NCI-H187 treated with DMSO at 0.1 percent for 48 hours (cell line): ENCODE measurements at places on chromosomes 1 and 21.

- DNase-seq = peak; percentile 39
Measured at GRCh38 chr1:165144757-165145397, 211.6 kb downstream of the LMX1A start.

DNA sequence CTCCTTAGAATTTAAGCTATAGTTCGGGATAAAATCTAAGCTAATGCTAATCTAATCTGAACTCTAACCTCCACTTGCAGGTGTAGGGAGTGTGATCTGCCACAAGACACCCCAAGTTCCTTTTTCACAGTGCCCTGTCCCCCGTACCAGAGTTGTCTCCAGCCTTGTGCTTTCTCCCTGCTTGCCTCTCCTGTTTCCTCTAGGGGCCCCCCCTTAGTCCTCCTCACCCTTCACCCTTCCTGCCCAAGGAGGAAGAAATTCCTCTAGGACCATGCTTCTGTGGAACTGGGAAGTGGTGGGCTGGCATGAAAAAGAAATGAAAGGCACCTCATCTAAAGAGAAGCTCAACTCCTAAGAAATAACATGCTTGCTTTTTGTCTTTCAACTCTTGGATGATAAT lies 50.2 kb upstream of the BCL9 start:
- no peak for DNase-seq

DNA sequence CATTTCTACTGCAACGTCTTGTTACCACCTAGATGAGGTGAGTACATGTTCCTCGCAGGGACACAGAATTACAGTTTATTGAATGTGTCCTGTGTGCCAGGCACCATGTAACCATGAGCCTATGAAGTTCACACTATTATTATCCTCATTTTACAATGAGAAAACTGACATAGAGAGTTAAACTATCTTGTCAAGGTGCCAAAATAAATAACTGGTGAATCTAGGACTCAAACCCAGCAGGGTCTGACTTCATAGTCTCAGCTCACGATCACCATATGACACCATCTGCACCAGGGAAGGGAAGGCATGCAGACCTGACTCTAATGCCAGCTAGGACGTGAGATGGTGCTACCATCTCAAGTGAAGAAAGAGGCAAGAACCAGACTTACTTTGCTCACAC lies 2.4 kb downstream of the SELE start:
- no peak for DNase-seq

- DNase-seq = no peak
Measured at GRCh38 chr1:157369808-157370521, 182.3 kb downstream of the FCRL5 start.

DNA sequence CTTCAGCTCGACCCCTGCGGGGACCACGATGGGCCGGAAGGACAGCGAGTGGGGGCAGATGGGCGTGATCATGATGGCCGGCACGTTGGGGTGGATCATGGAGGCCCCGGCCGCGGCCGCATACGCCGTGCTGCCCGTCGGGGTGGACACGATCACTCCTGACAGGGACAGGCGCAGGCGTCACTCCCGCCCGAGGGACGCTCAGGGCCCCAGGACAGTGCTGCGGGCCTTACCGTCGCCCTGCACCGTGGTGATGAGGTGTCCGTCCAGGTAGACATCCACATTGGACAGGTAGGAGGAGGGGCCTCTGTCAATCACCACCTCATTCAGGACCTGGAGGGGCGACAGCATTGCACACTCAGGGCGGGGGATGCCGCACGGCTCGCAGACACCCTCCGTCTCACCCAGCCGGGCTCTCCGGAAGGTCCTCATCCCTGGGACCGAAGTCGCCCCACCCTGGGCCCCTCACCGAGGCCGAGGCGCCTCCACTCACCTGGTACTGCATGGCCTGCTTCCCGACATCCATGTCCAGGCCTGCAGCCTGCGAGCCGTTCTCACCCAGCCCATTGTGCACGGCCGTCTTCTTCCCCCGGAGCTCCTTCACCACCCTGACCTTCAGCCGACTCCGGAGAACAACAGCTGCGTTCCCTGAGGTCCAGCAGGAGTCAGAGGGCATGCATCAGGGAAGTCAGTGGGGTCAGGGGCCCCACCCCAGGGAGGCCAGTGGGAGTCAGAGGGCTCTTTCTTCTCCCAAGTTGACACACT lies 24.0 kb downstream of the NADK start:
- DNase-seq = no peak

GRCh38 chr1:199959033-199959774 lies 68.3 kb upstream of the NR5A2 start:
- no peak for DNase-seq

- DNase-seq = no peak
Measured at GRCh38 chr1:7150724-7151280, 365.5 kb downstream of the CAMTA1 start.

DNA sequence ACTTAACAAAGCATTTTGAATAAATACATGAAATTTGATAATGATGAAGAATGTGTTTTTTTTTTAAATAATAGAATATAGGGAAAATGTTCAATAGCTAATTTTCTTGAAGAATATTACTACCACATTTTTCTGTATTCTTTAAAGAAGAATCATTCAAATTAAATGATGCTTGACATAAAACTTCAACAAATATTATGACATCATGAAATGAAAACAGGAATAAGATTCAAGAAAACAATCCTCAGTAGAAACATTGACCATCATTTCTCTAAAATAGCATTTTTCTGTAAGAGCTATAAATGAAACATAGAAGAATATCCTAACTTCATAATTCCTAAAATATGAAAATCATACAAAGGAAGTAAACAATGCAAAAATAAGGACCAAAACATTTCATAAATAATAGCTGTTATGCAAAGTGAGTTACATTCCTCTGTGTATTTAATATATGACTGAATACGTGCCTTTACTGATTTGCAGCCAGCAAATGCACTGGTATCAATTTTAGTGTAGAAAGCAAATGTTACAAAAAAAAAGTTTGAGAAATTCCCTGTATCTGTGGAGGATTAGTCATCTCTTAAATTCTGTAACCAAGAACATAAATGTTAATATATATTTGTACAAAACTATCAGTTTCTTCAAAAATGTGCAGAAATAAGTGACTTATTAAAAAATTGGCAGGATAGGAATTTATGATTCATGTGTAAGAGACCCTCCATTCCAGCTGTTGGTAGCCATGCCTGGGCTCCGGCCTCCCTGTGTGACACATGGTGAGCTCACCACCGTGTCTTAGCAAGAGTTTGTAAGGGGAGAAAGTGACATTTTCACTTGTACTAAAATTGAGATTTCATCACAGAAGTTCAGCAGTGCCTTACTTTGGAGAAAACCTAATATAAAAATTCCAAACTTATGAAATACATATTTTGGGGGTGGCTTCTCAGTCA lies 15.0 kb upstream of the PTPN14 start:
- no peak for DNase-seq

DNA sequence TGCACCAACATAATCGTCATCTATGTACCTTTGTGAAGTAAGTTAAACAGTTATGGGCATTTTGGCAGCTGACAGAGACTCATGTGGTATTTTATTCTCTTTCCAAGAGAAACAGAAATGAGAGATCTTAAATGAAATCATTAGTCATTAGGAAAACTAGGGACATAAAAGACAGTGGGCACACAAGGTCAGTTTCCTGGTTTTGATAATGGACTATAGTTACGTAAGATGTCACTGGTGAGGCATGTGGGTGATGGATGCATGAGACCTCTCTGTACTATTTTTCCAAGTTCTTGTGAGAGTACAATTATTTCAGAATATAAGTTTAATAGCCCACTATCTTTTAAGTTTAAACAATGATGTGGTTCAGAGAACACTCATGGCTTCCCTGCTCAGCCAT lies 216.9 kb downstream of the APP start:
- no peak for DNase-seq

DNA sequence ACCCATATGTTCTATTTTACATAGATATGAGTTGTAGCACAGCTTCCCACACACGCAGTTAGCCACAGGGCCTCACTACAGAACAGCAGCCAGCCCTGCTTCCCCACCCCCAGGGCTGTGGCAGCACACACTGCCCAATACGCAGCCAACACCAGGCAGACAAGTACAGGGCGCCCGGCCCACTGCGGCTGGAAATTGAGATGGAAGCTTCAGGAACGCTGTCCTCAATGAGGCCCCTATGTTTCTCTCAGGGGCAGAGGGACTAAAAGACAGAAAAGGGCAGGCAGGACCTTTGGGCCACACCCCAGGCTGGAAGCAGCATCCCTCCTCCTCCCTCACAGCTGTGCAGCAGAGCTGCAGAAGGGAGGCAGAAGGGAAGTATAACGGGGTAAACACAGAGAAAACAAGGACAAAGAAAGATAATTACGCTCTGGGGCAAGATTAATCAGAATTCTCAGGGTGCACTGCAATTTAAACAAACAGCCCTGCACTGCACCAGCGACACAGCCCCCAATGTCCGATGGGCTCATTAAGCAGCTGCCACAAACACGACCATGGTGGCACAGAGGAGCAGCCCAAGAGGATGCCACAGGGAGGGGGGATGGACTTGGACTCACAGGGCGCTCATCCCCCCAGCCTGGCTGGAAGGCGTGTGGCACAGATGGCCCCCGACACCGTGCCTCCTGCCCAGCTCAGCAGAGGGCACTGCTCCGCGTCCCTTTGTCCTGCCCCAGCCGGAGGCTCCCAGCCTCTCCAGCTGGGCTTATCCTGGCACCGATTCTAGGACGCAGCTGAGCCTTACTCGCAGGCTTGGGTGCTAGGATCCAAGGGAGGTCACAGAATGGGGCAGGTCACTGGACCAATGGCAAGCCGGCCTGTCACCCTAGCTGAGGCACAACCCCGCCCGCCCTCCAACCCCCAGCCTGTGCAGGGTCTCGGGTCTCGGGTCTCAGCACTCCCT lies 14.2 kb downstream of the WDR4 start:
- no peak for DNase-seq

DNA sequence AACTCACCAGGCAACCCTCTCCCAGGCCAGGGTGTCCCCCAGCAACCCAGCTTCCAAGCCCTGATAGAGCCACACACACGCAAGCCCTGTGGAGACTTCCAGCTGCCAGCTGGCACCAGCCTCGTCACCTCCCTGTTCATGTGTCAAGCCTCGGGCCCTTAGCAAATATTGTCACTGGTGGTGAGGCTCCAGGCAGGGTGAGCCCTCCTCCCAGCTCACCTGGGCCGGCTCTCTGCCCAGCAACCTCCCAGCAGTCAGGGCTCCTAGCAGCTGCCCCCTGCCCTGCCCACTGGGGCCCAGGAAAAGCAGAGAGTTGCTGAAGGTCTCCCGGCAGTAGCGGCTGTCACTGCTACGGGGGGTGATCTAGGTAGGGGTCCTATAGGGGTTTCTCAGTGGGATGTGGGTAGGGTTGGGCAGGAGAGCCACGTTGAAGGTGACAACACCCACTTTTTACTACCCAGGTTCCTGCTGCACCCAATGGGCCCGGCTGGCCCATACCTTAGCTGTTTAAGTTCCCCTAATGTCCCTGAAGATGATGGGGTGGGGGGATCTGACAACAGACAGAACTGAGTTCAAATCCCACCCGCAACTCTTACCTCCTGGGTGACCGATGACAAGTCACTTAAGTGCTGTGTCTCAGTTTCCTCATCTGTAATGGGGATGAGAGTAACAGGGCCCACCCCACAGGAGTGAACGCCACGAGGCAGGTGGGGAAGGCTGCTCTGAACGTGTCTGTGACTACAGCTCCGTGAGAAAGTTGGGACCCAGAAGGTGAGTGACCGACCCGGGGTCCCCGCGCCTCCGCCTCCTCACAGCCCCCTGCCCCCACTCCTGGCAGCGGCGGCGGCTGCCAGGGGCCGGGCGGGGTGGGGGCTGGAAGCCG lies 678 bp downstream of the TTC39A start:
- DNase-seq = no peak

DNA sequence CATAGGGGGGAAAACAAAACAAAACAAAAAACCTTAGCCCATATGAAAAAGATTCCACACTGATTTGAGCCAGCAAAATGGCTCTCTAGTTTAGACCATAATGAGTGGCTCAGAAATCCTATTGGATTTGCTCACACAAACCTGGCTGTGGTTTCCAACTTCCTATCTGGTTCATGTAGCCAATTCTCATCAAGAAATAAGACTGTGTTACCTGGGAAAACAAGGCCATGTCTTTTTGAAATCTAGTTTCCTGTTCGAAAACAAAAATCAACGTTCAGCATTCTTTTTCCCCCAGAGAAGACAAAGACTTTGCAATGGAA lies 69.2 kb downstream of the TBX15 start:
- no peak for DNase-seq

- DNase-seq = no peak
Measured at GRCh38 chr21:42341776-42342542, 8.8 kb downstream of the TFF2 start.
